ENCODE measurements at places on chromosomes 2 and 18. TPM values are rescaled to one million over a fixed set of nuclear protein-coding genes. Genes with fewer than 3 reads are reported as not detected.

The KRTCAP3 gene
- total RNA-seq: 1.9 TPM

GRCh38 chr2:11043245-11043644 lies 112.0 kb upstream of the SLC66A3 start:
- no peak for DNase-seq

- DNase-seq: peak; percentile 62
Observed at GRCh38 chr2:158967731-158968395, 577 bp upstream of the TANC1 start.

DNA sequence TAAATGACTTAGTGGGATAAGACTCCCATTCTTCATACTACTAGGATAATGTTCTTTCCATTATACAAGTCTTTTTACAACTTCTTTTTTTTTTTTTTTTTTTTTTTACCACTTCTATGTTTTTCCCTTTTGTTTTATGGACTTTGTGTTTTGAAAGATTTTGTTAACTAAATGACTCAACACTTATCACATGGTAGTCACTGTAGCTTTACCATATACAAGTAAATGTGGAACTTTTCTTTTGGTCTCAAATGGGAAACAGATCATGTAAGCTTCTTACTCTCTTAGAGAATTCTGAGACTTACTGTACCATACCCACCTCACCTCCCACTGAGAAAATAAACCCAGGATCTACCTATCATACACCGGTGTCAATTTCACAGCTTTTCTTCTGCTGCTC lies 590.3 kb upstream of the CDH2 start:
- DNase-seq: no peak

The FZD7 gene
- total RNA-seq: 61.5 TPM

GRCh38 chr2:18411626-18412025 lies 148.8 kb downstream of the RDH14 start:
- DNase-seq: no peak

The DSC2 gene
- 39.4 TPM for total RNA-seq

The KCNE4 gene
- 0.34 TPM for total RNA-seq

- DNase-seq: no peak
Observed at GRCh38 chr18:44672506-44672905, 8.2 kb upstream of the SETBP1 start.

DNA sequence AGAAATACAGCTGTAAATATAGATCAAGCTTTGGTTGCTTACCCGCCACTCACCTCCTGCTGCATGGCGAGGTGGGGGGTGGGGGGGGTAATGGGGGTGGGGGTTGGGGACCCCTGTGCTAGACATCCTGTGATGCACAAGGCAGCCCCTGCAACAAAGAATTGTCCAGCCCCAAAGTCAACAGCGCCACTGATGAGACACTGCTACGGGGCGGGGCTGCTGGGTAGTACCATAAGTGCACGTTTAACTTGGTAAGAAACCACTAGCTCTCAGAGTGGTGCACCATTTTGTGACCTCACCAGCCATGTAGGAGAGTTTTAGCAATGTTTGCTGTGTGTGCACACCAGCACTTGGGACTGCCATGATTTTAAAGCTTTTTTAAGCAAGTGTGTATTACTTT lies 40.3 kb downstream of the SNORC start:
- DNase-seq: no peak

DNA sequence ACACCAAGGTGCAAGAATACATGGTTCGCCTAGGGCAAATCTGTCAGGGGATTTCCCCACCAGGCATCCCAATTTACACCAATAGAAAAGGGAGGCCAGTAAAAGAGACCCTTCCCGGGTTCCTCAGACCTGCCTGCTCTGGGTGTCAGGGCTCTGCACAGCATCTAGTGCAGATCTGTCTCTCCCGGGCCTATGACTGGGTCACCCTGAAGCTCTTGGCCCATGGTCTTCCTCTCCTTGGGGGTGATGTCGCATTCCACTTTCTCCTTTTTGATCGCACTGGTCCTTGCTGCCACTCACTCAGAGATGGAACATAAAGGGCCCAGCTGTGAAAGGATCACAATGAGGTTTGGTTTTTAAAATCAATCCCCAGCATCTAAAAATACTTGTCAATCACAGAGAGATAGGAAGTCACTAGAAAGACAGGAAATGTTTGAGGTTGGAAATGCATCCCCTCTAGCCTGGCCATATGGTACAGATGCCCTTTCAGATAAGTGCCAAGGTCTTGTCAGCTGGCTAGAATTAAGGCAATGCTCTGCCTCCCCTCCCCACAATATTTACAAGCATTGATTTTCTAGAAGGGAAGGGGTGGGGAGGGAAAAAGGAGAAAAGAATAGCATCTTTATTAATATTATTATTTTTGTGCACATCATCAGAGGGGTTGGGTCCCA lies 34.9 kb upstream of the AFTPH start:
- no peak for DNase-seq
